Breast epithelium (tissue), 4 donors: ENCODE measurements at places on chromosomes 4 and X. TPM values are rescaled to one million over a fixed set of nuclear protein-coding genes. Genes with fewer than 3 reads are reported as not detected.

DNA sequence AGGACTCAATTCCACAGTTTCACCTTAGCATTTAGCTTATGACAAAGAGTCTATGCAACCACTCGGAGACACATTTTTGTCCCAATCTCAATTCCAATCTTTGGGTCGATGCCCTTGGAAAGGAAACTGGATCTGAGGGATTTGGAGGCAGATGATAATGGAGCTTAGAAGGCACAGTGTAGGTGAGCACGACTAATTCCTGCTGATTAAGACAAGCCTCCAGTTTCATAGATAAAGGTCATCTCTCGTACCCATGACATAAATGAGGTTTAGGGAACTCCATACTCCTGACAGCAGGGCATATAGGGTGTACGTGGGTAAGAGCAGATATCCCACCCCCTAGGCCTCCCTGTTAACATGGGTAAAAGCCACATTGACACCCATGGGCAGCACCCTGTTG is 24.4 kb upstream of the ZNF718 start:
- no peak for DNase-seq
- H3K4me3 ChIP-seq, result no peak overlapping the region
- H3K27me3 ChIP-seq, result no peaks in the 10 kb centered on the region
- H3K4me1 ChIP-seq, result no peaks in the 10 kb centered on the region

DNA sequence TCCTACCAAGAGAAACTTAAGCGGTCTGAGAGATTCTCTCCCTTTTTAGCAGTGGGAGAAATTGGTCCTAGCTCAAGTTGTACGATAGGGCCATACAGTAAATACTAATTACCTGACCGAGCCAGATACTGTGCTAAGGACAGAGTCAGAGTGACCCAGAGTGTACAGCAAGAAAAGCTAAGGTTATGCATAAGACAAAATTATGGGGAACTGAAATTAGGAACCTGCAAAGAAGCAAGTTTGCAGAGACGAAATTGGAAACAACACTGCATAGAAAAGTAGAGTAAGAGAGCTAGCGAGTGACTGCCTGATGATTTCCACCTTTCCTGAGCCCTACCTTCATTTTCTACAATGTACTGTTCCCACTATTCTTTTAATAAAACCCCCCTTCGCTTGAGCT is 278.1 kb downstream of the NKX6-1 start:
- no peaks in the 10 kb centered on the region for H3K27me3 ChIP-seq
- no peaks in the 10 kb centered on the region for H3K4me1 ChIP-seq
- H3K36me3 ChIP-seq, result no peaks in the 10 kb centered on the region
- H3K4me3 ChIP-seq, result no peak overlapping the region

AREG gene
- 3.4 TPM for total RNA-seq

GRCh38 chr4:139965789-139966188 is 188.2 kb downstream of the MAML3 start:
- H3K36me3 ChIP-seq, result no peaks in the 10 kb centered on the region
- H3K27me3 ChIP-seq, result no peaks in the 10 kb centered on the region
- H3K4me1 ChIP-seq, result no peaks in the 10 kb centered on the region
- DNase-seq, result no peak
- H3K27ac ChIP-seq, result no peak overlapping the region
- no peak overlapping the region for H3K4me3 ChIP-seq

DNA sequence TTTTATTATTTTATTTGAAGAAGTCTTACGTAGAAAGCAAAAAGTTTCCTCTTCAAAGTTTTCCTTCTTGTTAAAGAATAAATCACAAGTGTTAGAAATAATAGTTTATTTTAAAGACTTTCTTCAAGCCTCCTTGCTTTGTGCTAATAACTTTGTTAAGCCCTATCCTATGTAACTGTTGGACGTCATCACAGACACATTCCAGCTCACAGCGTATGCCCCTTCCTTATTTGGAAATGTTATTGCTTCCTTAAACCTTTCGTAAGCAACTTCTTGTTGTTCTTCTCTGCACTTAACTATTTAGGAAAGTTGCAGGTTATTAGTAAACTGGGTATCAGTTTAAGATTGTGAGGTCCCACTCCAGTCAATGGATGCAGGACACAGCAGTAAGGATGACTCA is 7.6 kb upstream of the SRD5A3 start:
- no peak overlapping the region for H3K27ac ChIP-seq
- H3K27me3 ChIP-seq, result no peaks in the 10 kb centered on the region
- H3K4me1 ChIP-seq, result no peaks in the 10 kb centered on the region
- no peak overlapping the region for H3K4me3 ChIP-seq
- no peak for DNase-seq
